ENCODE measurements at places on chromosomes 11 and 22.
A peak's percentile ranks its signal among the peaks of the same experiment; 100 is the strongest.

DNA sequence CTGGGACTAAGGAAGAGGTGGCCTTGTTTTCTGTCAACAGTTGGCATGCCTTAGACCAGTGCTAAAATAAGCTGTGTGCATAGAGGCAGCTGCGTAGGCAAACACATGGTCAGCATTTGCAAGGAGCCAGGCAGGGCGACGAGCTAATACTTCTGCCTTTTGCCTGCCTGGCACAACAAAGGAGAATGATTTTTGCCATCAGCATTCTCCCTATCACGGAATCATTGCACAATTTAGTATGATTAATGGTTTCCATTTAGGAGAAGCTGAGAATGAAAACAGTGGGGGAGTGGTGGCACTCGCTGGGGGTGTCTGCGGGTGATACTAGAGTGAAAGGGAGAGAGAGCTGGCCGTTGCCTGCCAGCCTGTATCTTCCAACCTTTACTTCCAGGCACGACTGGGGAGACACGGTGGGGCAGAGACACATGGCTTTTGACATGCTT lies 336.0 kb downstream of the CADM1 start:
- peak; percentile 87 for DNase-seq

DNA sequence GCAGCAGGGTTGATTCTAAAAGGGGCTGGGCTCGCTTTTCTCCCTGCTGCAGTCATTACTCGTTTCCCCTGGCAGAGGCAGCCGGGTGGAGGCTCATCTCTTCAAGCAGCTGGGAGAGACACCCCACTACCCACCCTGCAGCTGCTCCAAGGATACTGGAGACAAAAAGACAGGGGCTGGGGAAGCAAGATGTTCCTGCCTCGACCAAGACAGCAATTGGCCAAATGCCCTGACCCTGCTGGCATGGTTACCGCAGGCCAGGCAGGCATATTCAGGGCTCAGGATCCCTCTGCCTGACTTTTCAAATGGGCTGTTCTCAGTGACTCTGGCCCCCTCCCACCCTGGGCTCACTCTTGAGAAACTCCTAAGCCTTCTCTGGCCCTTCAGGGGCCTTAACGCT lies 6.8 kb upstream of the RGL4 start:
- DNase-seq: peak; percentile 84

- DNase-seq: no peak
Measured at GRCh38 chr22:50310031-50310722, 2.7 kb upstream of the PLXNB2 start.

DNA sequence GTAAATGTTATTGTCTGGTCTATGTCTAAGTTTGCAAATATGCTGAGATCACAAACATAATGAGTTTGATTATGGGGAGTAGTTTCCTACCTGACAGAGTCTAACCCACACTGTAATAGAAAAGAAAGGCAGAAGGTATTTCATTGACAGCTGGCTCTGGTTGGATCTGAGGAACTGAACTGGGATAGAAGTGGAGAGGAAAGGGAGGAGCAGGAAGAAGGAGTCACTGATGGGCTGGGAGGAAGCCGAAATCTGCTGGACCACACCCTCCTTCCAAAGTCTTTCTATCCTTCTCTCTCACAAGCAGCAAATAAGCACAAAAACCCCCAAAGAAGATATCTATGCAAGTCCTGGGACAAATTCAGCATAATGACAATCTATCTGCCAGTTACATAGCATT lies 11.7 kb downstream of the BLID start:
- peak; percentile 42 for DNase-seq

DNA sequence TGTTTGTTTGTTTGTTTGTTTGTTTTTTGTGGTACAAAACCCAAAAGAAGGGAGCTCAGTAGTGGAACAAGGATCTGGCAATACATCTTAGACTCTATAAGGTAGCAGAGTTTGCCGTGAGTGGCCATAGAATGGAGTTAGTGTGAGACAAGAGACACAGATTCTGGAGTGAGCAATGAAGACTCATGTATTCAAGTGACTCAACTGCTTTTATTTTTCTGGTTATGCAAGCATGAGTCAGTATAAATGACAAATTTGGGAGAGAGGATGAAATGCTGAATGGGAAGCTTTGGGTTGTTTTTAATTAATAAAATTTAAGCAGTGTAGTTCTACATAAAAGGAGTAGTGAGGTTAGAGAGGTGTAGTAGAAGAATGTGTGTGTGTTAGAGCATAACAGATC lies 143.6 kb upstream of the ANO5 start:
- DNase-seq: no peak

DNA sequence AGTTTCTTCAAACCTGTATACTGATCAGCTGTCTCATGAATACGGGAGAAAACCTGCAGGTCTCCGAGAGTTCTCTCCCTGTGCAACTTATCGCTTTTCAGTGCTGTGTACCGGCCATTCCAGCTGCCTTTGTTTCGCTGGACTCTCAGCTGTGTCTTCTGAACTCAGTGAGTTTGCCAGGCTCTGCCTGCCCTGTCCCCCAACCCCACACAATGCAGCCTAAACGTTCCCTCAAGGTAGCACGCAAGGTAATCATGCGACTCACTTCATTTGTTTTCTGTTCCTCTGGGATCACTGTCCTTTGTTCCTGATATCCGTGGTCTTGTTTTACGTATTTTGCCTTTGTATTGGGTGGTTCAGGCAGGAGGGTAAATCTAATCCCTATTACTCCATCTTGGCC lies 13.5 kb downstream of the RBM7 start:
- no peak for DNase-seq

DNA sequence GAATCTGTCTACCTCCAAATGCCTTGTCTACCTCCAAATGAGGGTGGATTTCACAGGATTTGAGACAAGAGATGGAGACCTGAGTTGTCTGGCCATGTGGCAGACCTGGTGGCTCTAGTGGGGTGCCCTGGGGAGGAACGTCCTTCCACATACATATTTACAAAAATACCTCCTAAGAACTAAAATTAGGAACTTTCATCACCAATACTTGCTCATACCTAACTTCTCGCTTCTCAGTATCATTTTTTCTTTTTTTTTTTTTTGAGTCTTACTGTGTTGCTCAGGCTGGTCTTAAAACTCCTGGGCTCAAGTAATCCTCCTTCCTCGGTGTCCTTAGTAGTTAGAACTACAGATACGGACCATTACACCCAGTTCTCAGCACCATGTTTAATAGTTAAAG lies 117.9 kb downstream of the MED15 start:
- DNase-seq: no peak

Measured in myocyte (in vitro differentiated cells).